DMS 273 treated with DMSO at 0.1 percent for 48 hours (cell line): ENCODE measurements at places on chromosomes 4 and X.

- DNase-seq, result no peak
These were observed 49.6 kb downstream of the SLC2A9 start for GRCh38 chr4:9971711-9972110.

DNA sequence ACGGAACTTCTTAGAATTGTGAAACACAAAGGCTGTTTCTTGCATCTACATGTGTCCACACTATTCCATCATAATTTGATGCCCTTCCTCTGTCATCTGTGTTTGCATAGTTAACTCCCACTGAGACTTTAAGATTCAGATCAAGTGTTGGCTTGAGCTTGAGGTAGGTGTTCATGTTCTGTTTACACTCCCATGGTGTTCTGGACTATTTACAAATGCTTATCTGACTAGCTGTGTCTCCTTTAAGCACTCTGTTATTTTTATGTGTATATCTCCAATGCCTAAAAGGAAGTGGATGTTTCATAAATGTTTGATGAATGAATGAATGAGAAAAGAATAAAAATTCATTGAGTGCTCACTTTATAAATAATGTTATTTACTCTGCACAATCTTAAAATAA, 622.7 kb downstream of the RAB28 start:
- DNase-seq, result no peak

DNA sequence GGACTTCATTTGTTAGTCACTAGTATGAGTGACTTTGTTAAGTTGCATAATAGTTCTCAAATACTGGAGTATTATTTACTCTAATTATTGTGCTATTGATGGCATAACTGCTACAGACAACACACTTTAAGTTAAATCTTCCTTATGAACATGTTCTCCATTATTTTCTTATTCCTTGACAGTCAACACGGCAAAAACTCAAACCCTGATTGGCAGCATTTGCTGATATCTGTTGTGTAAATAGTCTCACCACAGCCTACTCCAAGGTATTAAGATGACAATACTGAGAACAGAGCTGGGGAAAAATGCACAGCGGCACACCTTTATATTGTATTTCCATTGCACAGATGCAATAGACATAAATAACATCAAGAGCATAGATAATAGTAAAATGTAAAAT, 568.0 kb upstream of the AADAT start:
- no peak for DNase-seq

DNA sequence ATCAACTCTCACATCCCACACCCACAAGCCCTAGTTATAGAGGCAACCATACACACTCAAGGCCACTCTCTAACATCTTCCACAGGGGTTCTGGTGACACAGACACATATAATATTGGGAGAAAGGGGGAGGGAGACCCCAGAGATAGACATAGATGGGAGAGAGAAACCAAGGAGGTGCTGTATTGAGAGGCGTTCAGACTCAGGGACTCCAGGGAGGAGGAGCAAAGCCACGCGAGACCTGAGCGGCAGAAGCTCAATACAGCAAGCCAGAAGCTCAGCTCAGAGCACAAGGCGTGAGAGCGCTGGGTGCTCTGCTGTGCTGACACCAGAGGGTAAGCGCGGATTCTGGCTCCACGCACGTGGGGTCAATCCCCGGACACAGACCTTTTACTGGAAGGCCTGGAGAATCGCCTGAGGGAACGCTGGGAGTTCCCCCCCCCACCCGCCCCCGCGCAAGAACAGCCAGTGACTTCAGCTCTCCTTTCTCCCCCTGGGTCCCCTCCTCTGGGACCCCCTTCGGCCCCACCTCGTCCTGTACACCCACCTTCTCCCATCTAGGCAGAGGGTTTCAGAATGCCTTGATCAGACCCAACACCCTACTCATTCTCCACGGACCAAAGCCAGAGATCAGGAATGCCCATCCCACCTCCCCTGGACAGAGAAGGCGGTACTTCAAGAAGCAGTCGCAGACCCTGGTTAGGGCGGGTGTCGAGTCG, 8.7 kb downstream of the MSX1 start:
- DNase-seq, result no peak

GRCh38 chrX:6024204-6024603, 204.5 kb downstream of the NLGN4X start:
- DNase-seq, result no peak

DNA sequence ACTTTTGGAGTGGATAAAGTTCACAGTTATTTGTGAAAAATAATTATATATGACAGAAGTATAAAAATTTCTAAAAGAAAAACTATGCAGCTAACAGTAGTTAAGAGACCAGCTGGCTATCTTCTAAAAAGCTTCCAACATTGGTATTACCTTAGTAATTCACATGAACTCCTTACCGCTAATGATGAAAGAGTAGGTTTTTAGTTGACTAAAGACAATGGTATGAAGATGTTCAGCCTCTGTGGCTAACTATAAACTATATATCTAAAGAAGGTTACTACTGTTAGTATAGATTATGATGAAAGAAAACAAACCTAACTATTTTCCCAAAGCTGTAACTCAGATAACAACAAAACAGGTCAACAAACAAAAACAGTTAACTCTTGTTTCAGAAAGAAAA, 10.4 kb downstream of the CCNI start:
- no peak for DNase-seq

DNA sequence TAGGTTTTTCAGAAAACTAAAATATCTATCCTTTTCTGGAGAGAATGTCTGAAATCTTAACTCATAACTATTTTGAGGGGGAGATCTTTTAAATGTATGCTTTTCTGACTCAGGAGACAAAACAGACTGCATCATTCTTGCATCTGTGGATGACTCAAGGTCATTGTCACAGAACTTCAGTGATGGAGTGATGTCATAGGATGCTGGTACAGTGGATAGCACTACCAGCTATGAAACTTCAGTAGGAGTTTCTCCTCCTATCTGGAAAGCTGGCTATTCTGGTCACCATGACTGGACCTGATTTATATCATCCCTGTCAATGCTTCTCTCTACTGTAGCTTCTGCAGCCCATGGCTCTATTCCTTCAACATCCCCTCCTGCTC, 50.3 kb downstream of the PARM1 start:
- no peak for DNase-seq
